ENCODE measurements at places on chromosomes 16 and 17.

GRCh38 chr17:57418463-57419246 is 162.3 kb downstream of the MSI2 start:
- DNase-seq = no peak

DNA sequence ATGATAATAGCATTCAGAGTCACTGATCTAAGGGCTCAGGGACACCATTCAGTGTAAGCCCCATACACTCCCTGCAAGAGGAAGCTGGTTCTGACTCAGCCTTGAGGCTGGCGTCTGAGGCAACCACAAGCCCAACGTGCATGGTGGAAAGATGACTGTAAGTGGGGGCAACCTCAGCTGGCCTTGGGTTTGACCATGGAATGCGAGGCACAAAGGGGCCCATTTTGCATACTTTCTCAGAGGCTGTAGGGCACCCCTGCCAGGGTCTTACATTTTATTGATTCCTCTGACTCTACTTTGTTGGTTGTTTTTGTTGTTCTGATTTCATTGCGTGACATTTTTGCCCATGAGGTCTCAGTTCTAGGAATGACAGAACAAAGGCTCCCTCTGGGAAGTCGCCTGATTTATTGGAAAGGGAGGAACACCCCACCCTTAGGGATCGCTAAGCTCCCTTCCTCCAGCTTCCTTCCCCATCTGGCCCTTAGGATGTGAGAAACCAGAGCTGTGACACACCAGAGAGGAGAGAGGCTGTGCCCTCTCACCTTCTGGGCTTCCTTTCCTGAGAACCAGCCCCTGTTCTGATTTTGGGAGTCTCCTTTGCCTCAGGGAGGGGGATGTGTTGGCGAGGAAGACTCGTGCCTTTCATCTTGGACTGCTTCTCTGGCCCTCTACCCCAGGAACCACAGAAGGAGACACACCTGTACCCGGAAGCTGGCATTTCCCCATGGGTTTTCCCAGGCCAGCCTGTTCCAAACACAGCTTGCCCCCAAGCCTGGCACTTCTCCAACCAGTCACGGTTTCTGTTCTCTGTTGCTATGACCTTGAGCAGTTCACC is 5.6 kb upstream of the CIITA start:
- DNase-seq = no peak

DNA sequence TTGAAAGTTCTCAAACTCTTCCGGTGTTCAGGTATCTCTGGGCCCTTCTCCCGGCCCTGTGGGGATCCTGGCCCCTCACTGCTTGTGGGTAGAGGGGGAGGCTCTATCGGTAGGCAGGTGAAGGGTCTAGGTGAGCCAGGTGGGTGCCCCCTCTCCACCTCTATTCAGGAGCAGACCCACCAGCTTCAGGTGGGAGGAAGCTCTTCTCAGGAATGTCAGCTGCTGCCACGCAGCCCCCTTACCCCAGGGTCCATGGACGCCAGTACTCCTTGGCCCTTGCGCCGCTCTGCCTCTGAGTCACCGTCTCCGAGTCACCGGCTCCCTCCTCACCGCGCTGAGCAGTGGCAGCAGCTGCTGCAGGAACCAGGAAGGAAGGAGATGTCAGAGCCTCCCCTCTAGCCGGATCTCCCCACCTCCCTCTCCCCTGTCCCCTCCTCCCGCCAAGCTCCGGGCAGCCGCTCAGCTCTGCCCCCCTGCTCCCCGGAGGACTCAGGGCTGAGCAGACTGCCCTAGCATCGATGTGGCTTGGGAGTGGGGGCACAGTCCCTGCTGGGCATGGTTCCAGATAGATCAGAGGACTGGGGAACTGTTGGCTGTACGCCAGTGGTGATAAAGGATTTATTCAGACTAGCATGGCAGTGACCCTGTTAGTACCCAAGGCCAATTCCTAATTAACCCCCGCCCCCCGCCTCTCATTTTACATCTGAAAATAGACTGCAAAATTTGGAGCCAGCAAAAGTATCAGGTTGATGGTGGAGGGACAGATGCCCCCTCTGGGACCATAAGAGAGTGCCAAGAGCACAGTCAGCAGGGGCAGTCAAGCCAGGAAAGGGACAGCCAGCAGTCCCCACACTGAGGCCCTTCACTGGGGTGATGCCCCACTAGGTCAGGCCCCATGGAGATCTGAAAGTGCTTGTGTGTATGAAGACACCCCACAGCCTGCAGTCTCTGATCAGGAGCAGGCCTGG is at the start of gene OSBPL7:
TSS of gene OSBPL7 (minus strand) at position 371 of the 968 bp plus-strand sequence. CDS start 1,516 bp downstream, outside the sequence.
- DNase-seq = peak; percentile 86

DNA sequence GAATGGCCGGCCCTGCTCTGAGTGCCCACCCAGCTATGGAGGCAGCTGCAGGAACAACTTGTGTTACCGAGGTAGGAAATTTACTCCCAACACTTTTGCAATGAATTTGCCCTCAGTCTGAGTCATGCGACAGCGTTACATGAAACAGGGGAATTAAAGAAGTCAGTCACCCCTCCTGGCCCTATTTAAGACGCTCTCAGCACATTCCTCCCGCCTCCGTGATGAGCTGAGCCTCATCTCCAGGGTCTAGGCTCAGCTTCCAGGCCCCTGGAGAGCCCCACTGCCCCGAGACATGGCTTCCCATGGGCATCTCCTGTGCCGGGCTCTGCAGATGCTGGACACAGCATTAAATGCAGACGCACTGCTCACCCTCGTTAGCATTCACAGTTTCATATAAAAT is 35.0 kb downstream of the CRISPLD2 start:
- DNase-seq = no peak

DNA sequence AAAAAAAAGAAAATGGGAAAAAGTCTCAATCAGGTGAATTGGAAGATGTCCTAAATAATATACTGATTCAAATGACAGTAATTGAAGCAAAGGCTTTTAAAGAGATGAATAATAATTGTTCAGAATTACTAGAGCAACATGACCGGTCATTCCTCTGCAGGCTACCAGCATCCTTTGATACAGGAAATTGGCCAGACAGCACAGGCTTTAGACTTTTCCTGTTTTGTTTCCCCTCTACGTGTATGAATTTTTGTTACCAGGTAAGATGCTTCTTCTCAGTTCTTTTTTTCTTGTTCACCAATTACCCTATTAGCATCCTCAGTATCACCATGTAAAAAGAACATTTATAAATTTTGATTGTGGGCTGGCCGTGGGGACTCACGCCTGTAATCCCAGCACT is 77.5 kb downstream of the RPGRIP1L start:
- DNase-seq = no peak

- no peak for DNase-seq
Measured at GRCh38 chr16:67244387-67245185, 2.7 kb downstream of the FHOD1 start.

DNA sequence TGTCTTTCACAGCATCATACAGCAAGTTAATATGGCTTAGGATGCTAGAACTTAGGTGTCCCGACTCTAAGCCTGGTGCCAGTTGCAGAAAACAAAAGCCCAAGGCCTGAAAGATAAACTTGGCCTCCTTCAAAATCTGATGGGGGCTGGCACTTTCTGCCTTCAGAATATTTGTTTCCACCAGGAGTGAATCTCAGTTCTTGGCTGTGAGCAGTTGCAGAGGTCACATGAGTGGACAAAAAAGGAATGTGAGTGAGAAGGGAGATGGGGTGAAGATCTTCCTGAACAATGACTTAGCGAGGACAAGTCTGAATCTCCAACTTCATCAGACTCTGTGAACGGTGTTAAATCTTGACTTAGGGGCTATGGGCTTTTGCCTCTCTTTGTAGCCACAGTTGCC is 46.6 kb downstream of the HOXB1 start:
- DNase-seq = no peak

GRCh38 chr17:40519089-40519775 is 17.8 kb upstream of the TNS4 start:
- no peak for DNase-seq

DNA sequence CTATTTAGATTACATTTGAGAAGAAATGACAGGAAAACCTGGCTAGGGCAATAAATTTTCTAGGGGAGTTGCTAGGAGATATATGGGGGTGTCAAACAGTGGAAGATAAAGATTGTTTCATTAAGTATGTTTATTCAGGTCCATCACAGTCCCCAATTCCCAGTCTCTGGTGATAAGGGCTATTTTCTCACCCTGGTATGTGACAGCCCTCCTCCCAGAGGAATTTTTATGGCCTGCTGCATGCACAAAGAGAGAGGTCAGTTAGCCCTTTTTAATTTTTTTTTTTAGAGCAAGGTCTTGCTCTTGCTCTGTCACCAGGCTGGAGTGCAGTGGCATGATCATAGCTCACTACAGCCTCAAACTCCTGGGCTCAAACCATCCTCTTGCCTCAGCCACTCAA is 53.6 kb upstream of the ATF7IP2 start:
- no peak for DNase-seq

DNA sequence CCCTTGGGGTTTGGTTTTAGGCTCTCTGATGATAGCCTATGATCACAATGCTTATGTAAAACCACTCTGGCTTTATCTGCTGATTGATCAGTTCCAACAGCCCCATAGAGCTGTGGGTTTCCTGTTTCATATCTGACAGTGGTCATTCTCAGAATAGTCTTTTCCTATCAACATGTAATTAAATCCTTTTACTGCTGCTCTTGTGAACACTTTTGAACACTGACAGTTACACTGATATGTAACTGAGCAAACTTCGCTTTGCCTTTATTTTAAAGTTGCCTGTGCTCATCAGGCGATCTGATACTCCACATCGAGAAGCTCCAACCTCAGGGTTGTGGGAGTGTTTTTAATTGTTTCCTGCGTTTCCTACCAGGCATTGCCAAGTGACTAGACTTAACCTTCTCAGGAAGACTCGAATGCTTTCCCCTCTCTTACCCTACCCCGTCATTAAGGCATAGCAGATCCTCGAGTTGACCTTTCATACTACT is 17.3 kb upstream of the CLEC18B start:
- DNase-seq = no peak

GRCh38 chr16:57941016-57941664 is 29.8 kb downstream of the CNGB1 start:
- DNase-seq = peak; percentile 33

DNA sequence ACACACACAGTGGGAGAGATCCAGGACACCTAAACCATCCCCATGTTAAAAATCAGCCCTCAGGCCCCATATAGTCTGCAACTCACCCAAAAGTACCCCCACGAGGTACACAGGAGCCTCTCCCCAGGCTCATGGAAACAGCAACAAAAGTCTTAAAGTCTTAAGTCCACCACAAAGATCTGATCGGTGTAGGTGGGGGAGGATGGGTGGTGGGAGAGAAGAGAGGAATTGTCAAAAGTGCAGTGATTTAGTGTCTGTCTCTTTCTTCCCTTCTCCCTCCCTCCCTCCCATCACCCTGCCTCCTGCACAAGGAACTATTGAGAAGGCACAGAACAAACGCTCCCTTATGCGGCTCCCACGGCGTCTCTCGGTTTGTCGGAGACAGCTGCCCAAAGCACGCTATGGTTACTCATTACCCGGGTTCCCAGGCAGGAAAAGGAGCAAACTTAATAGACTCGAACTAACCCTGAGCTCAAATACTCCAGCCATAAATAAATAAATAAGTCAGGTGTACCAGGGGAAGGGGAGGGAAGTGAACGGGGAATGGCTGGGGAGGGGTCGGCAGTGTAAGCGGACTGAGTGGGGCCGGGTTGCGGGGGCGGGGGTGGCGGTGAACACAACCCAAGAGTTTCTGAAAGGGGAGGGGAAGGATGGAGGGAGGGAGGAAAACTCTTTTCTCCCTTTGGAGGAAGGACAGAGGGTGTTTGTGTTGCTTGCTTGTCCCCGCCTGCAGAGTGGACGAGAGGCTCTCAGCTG is 477.4 kb downstream of the SLC39A11 start:
- no peak for DNase-seq

GRCh38 chr16:27432558-27432957 is 30.6 kb downstream of the IL21R start:
- DNase-seq = no peak

DNA sequence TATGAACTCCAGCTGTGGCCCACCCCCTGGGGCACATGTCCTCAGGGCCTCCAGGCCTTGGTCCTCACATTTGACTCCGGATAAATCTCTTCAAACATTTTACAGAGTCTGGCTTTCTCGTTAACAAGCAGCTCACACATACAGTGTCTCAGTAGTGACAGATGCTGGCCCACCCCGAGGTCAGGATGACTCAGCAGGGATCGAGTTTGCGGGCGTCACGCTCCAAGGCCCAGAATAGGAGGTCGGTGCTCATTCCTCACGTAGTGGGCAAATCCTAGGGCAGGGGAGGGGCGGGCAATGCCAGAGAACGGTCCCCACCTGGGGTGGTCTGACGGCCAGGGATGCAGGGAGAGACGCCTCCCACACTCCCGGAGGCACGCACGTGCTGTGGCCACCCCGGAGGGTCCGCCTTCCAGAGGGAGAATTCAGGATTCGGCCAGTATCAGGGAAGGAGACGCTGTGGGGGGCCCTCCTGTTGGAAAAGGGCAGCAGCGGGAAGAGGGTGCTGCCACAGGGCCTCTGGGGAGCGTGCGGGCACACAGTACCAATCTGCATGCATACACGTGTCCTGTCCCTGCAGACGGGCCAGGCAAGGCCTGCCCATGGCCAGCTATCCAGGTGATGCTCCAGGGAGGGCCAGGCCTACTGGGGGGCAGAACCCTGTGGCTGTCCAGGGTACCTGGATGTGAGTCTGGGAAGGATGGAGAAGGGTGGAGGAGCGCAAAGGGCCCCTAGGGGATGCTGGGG is 8.6 kb downstream of the SLC7A5 start:
- no peak for DNase-seq

DNA sequence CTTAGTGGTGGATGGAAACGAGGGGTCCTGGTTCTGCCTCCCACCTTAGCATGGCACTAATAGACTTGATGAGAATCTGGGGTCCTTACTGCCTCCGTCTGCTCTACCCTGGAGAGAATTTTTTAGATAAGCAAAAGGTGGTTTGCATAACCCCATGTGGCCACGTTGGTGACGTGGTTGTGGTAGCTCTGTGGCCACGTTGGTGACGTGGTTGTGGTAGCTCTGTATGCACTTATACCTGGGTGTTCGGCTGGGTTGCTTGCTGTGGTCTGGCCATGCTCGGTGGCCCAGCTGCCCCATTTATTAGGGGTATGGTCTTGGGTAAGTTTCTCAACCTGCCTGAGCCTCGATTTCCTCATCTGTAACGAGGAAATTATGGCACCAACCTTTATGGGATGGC is 13.0 kb downstream of the SPIRE2 start:
- no peak for DNase-seq

DNA sequence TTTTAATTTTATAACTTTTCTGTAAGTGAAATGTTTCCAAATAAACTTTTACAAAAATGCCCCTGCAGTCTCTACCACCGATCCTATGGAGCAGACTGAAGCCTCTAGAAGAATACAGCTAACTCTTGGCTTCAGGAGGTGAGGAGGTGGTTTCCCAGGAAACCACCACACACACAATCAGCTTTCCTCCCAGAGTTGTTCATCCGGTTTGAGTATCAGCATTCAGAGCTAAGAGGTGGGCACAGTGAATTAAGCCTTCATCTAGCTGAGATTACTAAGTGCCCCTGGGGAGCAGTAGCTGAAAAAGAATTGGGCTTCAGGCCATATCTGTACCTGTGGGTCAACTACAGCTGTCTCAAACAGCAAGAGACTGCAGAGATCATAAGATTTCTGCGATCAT is 139.7 kb downstream of the AATF start:
- DNase-seq = no peak

All from NCI-H345 (cell line).